ENCODE measurements at places on chromosomes 6 and 20.

DNA sequence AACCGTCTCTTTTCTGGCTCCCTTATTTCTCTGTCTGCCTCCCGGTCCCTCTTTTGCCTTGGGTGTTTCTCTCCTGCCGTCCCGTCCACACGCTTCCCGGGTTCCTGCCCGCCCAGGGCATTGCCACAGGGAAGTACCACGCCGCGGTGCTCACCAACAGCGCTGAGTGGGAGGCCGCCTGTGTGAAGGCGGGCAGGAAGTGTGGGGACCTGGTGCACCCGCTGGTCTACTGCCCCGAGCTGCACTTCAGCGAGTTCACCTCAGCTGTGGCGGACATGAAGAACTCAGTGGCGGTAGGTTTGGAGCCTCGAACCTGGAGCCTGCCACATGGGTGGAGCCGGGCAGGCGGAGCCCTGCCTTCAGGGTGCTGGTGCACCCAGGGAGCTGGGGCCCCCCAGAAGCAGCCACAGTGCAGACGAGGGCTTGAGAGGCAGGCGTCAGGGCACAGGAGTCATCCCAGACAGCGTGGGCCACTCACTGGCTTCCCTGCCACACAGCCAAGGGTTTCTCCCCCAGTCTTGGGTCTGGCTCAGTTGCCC lies 21.3 kb downstream of the NPEPL1 start:
- DNase-seq, result no peak

- no peak for DNase-seq
Observed at GRCh38 chr6:118122801-118123200, 215.7 kb downstream of the SLC35F1 start.

- DNase-seq, result no peak
Observed at GRCh38 chr6:169933839-169934698, 182.6 kb downstream of the ERMARD start.

DNA sequence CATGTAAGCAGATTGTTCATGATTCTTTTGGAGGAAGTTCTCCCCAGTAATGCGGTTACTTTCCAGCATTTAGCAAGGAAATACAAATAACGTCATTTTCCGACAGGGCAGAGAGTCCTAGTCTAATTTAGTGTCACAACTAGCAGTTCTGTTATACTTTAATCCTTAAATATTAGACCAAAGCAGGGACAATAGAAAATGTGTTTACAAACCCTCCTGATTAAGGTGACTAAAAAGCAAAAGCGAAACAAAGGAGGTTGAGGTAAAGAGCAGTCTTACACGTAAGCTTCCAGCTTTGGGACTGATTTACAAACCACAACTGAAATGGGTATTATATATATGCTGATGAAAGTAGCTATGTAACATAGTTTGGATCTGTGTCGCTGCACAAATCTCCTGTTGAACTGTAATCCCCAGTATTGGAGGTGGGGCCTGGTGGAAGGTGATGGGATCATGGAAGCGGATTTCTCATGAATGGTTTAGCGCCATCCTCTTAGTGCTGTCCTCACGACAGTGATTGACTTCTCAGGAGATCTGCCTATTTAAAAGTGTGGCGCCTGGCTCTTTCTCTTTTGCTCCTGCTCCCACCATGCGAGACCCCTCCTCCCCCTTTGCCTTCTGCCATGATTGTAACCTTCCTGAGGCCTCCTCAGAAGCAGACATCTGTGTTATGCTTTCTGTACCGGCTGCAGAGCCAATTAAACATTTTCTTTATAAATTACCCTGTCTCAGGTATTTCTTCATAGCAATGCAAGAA lies 81.9 kb downstream of the PLCB1 start:
- DNase-seq, result no peak

- no peak for DNase-seq
Observed at GRCh38 chr6:111952274-111952673, 79.0 kb upstream of the FYN start.

- DNase-seq, result no peak
Observed at GRCh38 chr6:33286946-33287914, 1.8 kb downstream of the WDR46 start.

GRCh38 chr6:121539439-121539838 lies 104.0 kb downstream of the GJA1 start:
- DNase-seq, result no peak

DNA sequence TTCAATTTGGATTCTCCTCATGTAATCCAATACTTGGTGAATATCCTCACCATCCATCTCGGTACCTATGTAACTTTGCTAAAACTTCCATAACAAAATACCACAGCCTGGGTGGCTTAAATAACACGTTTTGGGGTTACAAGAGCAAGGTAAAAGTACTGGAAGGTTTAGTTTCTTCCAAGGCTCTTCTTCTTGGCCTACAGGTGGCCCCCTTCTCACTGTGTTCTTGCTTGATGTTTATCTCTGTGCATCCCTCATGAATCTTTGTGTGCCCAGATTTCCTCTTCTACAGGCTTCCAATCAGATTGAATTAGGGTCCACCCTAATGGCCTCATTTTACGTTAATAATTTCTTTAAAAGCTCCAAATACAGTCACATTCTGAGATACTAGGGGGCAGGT lies 163.3 kb upstream of the HCRTR2 start:
- no peak for DNase-seq

DNA sequence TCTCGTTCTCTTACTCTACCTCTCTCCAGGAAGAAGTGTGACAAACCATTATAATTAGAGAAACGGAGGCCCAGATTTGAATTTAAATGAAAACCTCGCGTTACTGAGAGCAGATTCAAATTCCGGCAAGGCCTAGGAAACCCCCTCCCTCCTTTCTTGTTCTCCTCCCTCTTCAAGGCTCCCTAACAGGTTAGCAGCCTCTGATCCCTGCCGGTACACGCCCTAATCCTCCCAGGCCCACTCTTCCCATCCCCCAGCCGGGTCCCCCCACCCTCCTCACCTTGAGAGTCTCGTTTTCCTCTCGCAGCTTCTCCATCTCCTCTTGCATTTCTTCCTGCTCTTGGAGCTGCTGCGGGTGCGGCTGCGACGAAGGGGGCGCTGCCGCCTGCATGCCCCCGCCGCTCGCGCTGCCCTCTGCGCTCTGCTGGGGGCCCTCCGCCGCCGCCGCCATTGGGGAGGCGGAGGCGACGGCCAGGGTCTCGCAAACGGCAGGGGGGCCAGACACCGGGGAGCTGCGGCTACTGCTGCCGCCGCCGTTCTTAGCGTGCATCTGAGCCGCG lies 3.8 kb downstream of the MTCL3 start:
- no peak for DNase-seq

DNA sequence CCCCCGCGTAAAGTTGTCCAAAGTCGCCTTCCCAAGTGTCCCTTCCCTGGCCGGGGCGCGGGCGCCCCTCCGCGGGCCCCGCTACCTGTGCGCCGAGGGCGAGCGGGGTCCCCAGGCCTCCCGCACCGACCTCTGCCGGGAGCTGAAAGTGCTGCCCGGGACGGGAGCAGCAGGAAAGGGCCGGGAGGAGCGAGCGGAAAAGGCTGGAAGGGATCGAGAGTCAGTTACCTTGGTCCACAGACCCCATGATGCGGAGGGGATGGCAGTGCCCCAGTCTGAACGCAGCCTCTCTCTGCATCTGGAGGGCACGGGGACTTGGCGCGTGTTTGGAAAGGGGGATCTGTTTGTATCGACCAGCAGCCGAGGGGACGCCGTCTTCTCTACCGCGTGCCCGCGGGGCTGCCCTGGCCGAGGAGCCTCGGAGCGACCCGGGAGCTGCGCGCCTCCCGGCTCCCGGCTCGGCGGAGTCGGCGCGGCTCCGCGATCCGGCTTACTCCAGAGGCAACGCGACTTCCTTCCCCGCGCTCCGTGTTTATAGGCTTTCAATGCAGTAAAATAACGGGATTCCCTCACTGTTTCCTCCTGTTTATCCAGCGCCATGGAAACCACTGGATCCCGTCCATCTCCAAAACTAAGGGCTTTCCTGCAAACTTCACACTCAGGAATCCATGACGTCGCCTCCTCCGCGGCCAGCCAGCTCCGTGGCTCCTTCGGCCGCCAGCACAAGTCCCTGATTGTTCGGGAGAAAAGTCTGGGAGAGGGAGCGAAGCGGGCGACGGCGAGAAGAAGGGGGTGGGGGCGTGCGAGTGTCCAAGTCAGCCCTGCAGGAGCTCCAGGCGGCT lies 20.0 kb upstream of the NFATC2 start:
- peak; percentile 95 for DNase-seq

DNA sequence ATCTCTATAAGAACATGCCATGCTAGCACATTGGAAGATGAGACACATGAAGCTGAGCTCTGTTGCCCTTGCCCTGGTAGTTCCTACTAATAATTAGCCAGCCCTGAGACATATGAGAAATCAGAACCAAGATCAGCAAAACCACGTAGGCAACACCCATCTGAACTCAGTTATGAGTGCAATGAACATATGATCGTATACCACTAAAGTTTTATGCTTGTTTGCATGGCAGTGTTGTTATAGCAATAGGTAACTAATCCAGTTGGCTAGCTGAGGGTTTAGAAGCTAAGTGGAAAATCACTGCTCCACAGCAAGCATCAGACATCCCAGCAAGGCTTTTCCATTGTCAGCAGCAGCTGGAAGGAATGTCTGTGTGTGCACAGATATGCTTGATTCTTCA lies 180.7 kb downstream of the BTBD3 start:
- no peak for DNase-seq
